Heart left ventricle (tissue), 16 donors: ENCODE measurements at places on chromosomes 2 and 18. TPM values are rescaled to one million over a fixed set of nuclear protein-coding genes. Genes with fewer than 3 reads are reported as not detected.
A peak's percentile ranks its signal among the peaks of the same experiment; 100 is the strongest.

DNA sequence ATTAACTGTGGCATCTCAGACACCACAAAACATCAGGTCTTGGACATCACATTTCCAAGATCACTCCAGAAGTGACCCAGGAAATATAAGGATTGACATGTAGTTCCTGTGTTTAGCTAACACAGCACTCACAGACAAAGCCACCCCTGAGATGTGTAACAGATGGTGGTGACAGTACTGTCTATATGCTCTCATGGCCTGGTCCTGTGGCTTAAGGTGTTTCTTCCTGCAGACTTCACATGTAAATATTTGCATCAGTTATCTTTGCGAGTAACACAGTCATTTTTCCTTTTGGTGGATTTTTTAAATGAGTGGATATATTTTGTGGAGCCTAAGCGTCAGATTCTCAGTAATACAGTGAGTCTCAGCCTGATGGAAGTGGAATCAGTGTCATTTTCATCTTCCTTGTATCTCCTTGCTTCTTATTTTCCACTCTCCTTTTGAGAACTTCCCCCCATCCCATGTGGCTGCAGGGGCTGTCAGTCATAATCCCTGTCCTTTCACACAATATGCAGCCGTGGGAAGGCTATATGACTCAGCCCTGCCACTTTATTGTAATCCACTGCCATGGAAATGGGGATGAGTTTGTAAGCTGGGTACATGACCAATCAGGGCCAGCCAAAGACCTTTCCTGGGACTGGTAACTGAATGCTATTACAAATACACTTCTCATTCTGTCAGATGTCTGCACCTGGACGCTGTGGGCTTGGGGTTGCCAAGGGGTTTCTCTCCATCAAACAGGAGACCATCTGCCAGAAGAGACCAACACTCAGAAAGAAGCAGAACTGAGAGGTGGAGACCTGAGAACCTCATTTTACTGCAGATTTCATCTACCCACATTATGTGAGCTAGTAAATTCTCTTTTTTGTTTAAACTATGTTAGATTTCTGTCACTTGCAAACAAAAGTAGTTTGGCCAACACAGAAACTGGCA lies 74.3 kb downstream of the ICOS start:
- DNase-seq = no peak

DNA sequence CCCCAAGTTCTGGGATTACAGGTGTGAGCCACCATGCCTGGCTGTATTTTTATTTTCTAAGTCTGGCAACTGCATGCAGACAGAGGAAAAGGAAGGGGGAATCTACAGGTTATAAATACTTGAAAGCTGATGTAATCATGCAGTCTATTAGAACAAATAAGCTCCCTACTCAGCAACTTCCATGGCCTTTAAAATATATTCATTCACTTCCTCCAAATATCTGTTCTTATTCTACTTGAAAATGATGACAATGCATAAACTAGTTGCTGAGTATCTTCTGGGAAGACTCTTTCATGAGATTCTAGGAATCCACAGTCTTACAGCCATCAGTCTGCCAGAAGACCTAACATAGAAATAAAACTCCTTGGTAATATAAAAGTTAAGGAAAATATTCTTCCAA lies 66.9 kb upstream of the NCKAP5 start:
- DNase-seq = no peak

GRCh38 chr18:23071285-23071684 lies 64.0 kb upstream of the CABLES1 start:
- DNase-seq = peak; percentile 28

GRCh38 chr18:924987-925386 lies 20.3 kb downstream of the ADCYAP1 start:
- DNase-seq = no peak

- DNase-seq = no peak
Observed at GRCh38 chr2:67612576-67613042, 215.5 kb downstream of the ETAA1 start.

DNA sequence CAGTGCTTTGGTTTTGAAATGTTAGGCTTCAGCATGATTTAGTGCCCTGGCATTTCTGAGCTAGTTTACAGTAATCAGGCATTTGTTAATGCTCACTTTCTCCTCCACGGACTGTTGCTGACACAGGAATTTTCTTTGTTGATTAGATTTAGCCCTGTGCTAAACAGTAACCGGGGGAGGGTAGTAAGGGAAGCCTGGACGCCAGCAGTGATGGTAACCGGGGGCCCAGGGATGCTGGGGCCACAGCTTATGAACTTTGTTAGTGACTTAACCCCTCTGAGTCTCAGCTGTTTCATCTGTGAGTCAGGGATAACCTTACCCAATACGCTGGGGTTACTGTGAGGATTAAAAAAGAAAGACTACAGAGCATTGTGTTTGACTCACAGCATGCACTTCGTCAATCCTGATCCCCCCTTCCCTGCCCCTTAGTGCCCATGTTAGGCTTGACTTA lies 33.5 kb downstream of the KLHL29 start:
- no peak for DNase-seq

DNA sequence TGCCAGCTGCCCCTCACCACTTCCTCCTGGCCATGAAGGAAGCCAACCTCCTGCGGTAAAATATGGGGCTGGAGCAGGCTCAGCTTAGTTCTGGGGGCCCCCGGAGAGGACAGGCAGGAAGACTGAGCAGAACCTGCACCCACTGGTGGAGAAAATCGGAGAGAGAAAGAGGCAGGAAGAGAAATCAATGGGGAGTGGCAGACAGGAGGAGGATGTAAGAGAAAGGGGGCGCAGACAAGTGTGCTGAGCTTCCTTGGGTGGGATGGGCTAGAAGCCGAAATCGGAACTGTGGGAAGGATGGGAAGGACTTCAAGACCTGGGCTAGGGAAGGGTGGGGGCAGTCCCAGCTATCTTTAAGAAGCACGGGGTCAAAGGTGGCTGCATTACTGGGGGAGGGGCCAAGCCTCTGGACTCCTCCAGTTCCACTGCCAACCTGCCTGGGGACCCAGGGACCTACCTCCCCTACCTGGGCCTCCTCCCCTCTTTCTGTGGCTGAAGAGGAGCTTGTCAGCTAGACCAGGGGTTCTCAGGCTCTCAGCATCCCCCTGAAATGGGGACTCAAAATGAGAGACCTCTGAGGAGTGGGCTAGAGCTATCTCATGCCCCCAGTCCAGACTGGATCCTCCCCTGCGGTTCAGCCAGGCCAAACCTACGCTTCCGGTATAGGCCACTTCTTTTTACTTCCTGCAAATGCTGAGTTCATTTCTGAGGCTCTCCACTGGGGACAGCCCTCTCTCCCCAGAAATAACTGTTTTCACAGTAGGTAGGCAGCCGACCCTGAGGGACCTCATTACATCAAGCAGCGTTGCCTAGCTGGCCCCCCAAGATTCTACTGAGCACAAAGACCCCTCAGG lies 33.6 kb upstream of the B3GNT7 start:
- DNase-seq = no peak

DNA sequence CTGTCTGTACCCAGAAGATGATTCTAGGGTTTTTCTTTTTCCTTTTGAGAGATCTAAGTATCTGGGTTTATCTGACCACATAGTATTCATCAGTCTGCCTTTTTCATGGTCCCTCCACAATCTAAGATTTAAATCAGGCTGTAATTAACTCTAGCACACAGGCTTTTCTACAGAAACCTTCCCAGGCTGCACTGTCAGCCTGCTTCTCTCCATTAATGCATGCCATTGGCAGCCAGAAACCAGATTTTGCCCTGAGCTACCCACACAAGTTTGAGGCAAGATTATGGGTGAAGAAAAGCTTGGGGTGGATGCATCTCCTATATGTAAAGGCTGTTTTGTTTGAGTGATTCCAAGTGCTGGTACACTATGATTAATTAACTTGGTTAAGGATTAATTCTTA lies 45.7 kb upstream of the EML4 start:
- no peak for DNase-seq

DNA sequence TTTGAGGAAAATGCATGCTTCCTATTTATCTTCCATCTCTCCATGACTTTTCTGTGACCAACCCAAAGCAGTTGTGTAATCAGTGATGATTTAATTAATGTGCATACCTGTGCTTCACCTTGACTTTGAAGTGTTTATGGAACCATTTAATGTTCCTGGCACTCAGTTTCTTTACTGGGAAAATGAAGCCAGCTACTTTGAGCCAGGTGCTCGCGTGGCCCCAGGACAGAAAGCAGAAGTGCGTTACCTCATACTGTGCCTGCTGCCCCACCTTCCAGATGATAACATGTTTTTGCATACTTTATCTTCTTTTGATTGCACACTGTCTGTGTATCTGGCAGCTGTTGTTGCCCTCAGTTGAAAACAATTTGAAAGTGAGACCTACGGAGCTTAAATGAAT lies 61.3 kb downstream of the PMAIP1 start:
- no peak for DNase-seq

DNA sequence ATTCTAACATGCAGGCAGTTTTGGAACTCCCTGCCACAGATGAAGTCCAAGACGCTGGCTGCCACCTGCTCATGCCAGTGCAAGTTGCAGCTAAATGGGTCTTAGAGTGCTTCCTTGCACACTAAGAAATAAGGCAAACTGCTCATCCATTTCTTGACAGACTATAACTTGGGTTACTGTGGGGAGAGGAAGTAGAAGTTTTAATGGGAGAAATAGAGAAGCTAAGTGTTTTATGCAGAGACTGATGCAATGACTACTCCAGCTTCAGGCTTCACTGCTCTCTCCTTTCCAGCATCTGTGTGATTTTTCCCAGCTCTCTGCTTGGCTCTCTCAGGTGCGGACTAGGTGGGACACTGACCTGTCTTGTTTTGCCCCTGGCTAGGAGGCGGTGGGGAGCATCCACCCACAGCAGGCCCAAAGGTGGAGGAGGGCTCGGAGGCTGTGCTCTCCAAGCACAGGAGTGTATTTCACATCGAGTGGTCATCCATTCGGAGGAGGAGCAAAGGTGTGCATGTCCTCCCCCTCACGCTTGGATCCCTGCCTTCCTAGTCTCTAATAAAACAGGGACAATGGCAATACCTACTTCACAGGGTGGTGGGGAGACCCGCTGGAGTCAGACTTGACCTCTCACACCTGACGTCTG lies 48.2 kb downstream of the SLC14A2 start:
- DNase-seq = no peak

- DNase-seq = no peak
Observed at GRCh38 chr2:45950606-45951005, 299.1 kb downstream of the PRKCE start.

DNA sequence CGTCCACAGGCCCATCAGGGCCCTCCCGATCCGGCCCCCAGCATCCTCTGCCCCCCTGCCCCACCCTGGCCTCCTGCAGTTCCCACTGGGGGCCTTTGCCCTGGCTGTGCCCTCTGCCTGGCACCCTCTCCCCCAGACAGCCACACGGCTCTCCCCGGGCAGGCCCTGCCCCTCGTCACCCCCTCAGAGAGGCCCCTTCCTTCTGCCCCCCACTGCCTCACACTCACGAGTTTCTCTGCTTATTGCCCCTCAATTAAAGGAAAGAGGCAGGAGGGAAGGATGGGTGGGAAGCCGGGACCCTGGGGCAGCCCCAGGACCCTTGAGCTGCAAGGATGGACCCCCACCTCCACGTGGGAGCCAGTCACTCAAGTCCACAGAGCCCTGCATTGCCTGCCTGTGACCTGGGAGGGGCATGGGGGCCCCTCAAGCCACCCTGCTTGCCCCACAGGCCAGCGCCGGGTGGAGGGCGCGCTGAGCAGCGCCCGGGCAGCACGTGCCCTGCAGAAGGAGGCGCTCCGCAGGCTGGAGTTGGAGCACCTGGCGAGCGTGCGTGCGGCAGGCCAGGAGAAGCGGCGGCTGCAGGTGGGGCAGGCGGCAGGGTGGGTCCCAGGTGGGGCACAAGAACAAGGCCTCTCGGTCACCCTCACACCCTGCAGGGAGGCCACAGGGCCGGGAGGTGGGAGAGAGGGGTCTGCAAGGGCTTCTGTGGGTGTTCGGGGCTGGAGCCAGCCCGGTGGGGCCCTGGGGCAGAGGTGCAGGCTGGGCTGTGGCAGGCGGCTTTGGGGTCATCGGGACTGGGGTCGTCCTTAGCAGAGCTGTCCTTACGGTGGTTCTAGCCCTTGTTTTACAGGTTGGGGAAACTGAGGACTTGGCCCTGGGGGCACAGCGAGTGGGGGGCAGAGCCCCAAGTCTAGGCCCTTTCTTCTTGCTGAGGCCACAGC lies 30.5 kb upstream of the SNED1 start:
- DNase-seq = peak; percentile 12

DNA sequence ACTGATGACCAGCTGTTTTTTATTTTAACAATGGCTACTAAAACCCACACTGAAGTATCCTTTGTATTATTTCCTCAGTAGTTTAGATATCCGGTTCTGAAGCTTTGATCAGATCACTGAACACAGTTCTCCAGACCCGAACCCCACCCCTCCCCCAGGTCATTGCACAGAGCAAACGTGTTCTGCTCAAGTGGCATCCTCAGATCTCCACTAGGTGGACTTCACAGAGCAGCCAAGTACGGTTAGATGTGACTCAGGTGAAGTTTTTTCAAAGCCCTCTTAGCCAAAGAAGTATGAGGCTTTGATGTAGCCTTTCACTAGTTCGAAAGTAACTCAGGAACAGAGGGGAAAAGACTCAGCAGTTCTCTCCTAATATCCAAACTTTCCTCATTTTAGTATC lies 142.7 kb upstream of the NRP2 start:
- DNase-seq = no peak

- DNase-seq = no peak
Observed at GRCh38 chr2:38671303-38671702, 5.4 kb downstream of the GALM start.

GRCh38 chr18:78770823-78771139 lies 208.8 kb upstream of the SALL3 start:
- DNase-seq = no peak

DNA sequence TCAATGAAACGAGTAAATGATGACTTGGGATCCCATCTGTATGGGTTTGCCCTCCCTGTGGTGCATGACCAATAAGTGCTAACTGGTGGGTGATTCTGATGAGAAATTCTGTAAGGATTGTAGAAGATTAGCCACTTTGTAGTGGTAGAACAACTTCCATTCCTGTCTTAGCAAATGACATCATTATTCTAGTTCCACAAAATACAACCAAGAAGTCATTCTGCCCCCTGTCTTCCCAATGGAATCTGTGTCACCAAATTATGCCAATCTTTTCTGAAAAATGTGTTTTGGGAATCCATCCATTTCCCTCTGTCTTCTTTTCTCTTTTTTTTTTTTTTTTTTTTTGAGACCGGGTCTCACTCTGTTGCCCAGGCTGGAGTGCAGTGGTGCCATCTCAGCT lies 48.4 kb downstream of the SLC38A11 start:
- DNase-seq = no peak

GRCh38 chr18:79851489-79851888 lies 53.8 kb downstream of the KCNG2 start:
- DNase-seq = no peak

- DNase-seq = no peak
Observed at GRCh38 chr2:109246616-109247015, 117.6 kb downstream of the SH3RF3 start.

Gene MYO5B
- 0.75 TPM for polyA plus RNA-seq

Gene MAP3K2
- polyA plus RNA-seq = 4.0 TPM

Gene RGPD3
- polyA plus RNA-seq = 0.14 TPM

Gene MYCN
- 0.27 TPM for polyA plus RNA-seq

Gene CROCC2
- polyA plus RNA-seq = not detected

Gene IFIH1
- polyA plus RNA-seq = 3.6 TPM

Gene REG1B
- 0.27 TPM for polyA plus RNA-seq

Gene RBM44
- 0.38 TPM for polyA plus RNA-seq
